EH (cell line): ENCODE measurements at places on chromosomes 2 and 18.
A peak's percentile ranks its signal among the peaks of the same experiment; 100 is the strongest.

- DNase-seq = peak; percentile 64
Observed at GRCh38 chr18:24766376-24766775, 305.9 kb downstream of the HRH4 start.

DNA sequence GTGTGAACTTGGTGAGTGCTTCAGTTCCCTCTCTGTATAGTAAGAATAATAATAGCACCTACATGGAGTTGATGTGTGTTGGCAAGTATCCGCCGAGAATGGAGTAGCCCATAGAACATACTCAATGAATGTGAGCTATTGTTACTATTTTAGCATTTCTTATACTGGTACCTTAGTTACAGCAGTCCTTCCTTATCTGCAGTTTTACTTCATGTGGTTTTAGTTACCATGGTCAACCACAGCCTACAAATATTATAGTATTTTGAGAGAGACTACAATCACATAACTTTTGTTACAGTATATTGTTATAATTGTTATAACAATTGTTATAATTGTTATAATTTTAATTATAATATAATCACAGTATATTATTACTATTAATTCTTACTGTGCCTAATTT lies 152.5 kb upstream of the RASGRP3 start:
- DNase-seq = no peak

- DNase-seq = no peak
Observed at GRCh38 chr2:136357007-136357380, 239.0 kb upstream of the CXCR4 start.

DNA sequence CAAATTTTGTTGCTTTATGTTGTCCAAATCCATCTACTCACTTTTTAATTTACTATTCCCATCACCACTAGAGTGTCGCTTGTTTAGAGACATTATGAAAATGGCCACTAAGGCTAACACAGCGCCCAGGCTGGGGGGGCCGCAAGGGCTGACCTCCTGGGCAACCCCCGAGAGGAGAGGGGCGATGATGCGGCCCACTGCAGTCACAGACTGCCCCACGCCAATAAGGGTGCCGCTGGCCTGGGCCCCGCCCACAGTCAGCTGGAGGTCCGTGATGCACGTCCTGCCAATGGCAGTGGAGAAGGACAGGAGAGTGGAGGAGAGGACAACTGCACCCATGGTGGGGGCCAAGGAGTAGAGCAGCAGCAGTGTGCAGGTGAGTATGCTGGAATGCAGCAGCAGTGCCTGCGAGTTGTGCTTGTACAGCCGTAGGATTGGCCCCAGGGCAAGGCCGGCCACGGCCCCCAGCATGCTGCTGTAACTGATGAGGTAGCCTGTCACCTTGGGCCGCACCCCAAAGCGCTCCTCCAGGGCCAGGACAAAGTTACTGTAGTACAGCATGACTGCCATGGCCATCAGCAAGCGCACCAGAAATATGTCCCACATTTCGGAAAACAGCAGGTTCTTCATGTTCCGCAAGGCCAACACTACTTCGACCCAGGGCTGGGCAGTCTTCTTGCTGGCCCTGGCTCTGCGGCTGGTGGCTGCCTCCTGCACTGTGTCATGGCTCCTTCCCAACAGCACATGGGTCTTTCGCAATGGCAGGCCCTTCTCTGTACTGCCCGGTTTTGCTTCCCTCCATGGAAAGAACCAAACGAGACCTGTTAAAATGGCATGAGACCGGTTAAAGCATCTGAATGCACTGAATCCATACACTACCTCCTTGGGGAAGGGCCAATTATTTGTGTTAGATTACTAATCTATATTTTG lies 43.2 kb upstream of the TMEM182 start:
- DNase-seq = no peak

DNA sequence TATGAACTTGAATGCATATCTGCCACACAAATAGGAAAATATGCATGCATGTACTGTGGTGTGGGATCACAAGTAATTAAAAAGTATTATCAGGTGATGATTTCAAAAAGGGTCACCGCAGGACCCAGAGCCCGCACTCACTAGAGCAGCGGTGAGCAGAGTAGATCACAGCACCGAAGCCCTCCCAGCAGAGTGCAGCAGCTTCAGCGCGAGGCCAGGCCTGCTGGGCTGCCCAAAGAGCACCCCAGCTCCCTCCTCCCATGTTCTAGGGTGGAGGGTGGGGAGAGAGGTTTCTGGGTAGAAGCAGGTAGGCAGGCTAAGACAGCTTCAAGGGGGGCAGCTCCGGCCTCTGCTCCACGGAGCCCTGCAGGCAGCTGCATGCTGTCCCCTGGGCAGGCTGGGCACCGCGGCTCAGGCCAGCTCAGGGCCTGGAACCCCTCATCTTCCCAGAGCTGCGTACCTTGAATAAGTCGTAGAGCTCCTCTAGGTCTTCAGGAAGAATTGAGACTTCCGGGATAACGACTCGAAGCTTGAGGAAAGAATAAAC lies 24.9 kb downstream of the RPL31 start:
- no peak for DNase-seq

DNA sequence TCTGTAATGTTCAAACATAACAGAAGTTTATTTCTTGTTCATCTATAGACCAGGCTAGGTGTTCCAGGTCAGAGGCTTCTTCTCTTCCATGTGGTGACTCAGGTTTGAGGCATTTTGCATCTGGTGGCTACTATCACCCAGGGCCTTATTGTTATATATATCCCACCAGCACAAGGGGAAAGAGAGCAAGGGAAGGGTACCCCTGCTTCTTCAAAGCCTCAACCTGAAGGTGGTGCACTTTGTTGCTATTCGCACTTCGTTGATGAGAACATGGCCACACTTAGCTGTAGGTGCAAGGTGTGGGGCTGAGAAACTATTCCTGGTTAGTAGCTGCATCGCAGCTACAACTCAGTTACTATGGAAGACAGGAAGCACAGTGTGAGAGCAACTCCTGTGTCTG lies 27.4 kb upstream of the SLC3A1 start:
- DNase-seq = no peak

DNA sequence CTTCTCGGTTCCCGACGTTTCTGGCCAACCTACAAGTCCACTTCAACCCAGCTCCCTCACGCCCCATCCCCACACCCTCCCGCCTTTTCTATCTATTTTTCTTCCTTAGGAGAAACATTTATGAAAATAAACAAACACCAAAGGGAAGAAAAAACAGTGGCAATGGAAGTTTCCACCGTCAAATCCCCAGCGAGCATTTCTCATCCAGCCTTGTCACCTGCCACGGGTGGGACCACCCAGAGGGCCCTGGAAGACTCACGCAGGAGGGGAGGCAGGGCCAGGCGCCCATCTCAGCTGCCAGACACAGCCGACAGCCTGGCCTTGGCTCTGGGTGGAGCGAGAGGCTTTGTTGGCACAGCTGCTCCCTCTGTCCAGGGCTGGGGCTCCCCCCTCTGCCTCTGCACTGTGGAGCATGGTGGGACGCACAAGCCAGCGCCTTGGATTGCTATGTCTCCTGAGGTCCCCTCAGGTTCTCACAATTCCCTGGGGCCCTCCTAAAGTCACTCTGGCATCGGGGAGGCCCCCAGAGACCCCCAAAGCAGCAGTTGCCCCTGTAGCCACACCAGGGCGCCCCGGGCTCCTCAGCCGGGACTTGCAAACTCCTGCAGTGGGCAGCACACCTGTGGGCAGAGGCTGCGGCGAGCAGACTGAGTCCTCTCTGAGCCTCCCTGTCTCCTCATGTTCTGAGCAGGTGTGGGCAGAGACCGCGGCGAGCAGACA lies 395.7 kb upstream of the SALL3 start:
- no peak for DNase-seq

GRCh38 chr18:12608301-12608700 lies 49.6 kb downstream of the SPIRE1 start:
- DNase-seq = peak; percentile 69

DNA sequence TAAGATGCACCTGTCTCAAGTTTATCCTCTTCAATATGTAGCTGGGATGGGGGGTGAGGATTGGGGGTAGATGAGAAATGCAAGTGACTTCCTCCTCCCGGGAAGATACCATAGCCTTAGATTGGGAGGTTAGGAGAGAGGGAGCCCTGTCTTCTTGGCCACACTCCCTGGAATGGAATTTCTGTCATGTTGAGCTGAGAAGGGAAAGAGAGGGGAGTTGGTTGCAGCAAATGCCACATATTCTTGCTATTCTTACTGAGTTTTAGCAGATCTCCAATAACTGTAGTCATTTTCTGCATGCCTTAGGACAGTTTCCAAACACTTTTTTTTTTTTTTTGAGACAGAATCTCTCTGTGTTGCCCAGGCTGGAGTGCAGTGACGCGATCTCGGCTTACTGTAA lies 35.9 kb downstream of the TAF4B start:
- peak; percentile 1 for DNase-seq

DNA sequence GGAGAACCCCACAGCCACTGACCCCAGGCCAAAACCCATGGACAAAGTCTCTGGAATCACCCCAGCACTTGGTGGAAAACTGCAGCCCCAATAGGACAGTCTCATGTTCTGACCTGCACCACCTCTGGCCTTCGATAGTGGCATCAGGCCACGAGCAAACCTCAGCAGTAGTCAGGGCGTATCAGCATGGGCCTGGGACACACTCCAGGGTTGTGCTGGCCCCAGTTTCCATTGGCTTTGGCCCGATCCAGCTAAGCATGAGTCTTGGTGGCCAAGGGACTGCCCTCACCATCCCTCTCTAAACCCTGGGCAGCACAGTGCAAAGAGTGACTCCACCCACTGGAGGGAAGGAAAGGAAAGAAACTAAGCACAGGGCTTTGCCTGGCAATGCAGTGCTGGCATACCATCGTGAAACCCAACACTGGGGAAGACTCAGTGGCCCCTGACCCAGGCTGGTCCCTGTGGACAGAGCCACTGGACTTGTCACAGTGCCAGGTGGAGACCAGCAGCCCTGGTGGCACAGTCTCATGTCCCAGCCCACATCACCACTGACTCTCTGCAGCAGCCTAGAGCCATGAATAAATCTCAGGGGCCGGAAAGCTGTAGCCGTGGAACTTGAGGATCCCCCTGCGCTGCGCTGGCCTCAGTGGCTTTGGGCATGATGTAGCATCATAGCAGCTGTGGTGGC lies 46.3 kb downstream of the ZNF519 start:
- DNase-seq = no peak

DNA sequence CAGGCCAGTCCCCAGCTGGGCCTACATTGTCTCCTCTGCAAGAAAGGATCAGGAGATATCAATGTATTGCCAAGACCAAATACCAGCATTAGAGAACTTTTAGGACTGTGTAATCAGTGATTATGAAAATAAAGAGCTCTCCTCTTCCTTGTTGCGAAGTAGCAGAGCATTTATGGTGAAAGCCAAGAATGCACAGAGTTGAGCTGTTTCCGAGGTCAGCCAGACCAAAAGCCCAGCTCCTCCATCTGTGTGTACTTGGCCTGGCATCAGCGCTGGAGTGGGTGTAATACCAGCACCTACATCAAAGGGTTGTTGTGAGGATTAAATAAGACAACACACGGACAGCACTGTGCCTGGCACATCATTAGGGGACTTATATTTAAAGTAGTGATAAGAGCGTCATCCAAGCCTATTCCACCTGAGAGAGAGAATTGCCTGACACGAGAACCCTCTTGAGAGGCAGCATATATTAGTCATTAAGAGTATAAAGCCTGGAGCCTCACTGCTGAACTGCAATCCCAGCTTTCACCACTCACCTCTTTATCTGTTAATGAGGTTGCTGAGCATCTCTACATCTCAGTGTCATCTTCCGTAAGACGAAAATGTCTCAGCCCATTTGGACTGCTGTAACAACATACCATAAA lies 7.4 kb upstream of the SLC16A14 start:
- DNase-seq = no peak

- DNase-seq = no peak
Observed at GRCh38 chr2:128782411-128783192, 463.9 kb upstream of the HS6ST1 start.

DNA sequence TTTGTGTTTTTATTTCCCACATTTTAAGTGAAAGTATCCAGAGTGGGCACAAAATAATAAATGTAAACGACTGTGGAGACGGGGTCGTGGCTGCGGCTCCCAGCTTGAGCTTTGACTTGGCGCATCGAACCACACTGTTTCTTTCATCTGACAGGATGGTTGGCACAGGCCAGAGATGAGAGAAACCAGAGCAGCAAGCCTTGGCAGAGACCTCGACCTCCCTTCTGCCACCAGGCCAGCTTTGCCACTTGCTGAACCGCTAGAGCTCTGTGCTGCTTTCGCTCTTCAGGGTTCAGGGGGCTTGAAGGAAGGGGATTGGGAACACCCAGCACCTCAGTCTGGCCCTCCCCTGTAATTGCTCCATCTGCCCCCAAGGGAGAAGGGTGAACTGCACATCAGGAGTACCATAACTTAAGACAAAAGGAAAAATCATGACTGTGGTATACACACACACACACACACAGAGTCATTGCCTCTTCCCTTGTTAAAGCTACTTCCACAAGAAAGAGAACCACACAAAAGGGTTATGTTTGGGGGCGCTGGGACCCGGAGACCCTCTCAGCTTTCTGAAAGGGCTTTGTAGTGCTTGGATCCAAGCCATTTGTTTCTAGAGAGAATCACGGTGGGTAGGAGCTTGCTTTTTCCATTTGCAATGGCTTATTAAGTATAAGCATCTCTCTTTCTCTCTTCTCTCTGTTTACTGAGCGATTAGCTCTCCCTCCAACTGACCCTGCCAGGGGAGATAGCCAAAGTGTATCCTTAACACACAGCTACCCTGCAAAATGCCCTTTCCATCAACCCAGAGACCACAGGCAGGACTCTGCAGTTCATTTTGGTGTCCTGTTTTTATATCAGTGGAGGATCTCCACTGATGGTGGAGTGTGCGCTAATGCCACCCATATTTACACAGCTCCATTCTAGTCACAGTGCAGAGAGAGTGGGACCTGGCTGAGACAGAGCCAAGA lies 23.0 kb downstream of the POU3F3 start:
- DNase-seq = no peak

- DNase-seq = no peak
Observed at GRCh38 chr2:153360239-153360638, 118.3 kb downstream of the RPRM start.

- no peak for DNase-seq
Observed at GRCh38 chr2:104430359-104430740, 423.6 kb upstream of the POU3F3 start.

- peak; percentile 80 for DNase-seq
Observed at GRCh38 chr2:42901076-42901640, 108.8 kb upstream of the HAAO start.

DNA sequence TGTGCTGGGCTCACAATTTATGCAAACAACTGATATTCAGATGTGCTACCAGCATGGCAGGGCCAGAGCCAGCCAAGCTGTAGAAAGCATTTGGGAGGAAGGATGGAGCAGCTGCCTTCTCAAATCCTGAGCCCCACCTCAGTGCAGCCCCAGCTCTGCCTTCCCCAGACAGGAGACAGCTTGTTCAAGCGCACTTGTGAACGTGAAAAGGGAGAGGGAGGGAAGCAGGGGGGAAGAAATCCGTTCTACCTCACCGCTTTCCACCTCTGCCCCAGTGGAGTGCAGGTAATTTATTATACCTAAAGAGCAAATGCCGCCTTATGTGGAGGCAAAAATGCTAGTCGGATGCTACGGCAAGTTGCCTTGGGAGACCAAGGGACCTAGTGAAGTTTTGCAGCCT lies 66.0 kb upstream of the SLC14A2 start:
- no peak for DNase-seq

DNA sequence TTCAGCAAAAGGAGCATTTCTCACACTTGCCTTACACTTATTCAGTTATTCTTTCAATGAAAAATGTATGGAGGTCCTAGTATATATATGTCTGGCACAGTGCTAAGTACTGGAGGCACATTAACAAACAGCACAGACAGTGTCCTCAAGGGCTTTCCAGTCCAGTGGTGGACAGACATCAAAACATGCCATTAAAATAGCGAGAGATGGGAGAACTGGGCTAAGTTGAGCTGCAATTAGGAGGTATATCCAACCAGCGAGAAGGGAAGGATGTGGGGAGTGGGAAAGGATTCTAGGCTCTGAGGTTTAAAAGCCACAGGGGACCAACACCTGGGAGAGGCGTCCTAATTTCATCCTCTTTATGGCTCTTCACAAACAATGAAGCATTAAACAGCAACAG lies 127.5 kb upstream of the TTC39C start:
- DNase-seq = no peak
